ENCODE measurements at places on chromosomes 12 and 14.

- no peak for DNase-seq
These were observed 16.5 kb upstream of the SEL1L start for GRCh38 chr14:81550001-81550637.

DNA sequence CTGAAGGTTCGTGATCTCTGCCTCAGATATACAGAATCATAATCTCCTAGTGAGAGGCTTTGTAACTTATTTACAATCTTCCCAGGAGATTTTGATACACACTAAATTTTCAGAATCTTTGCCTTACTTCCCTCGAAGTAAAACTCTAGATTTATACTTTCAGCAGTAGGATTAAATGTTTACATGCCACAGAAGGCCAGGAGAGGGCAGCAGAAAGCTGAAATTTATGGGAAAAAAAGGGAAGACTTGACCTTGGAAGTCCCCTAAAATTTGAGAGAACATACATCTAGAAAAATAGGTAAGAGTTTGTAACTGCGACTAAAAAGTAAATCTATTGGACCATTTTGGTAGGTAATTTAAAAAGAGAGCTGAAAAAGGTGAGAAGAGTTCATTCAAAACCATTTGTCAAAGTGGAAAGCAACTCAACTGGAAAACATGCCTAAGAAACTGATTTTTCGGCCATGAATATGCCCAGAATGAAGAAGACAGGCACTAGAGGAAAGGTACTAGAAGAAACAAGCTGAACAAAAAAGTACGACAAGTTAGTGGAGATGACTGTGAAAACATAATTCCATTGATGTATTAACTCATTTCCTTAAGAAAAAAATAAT lies 242.0 kb upstream of the MDGA2 start:
- no peak for DNase-seq

- DNase-seq: peak; percentile 59
These were observed 18.2 kb upstream of the CACNA2D4 start for GRCh38 chr12:1936406-1937320.

DNA sequence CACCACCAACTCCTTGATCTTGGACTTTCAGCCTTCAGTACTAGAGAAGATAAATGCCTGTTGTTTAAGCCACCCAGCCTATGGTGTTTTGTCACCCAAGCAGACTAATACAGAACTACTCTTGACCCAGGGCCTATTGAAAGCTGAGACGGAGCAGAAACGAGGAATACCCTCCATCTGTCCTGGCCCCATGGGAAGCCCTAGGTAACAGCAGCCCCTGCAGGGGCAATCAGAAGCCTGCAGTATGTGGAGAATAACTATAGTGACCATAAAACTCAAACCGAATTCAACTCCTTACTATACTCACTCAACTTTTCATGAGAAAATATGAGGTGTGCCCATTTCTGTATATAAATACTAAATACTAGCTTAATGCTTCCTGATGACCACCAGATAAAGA lies 307.4 kb downstream of the NUAK1 start:
- no peak for DNase-seq

GRCh38 chr14:50882932-50883826 lies 11.3 kb downstream of the ABHD12B start:
- DNase-seq: no peak

GRCh38 chr12:67891596-67891995 lies 97.7 kb upstream of the IFNG-AS1 start:
- DNase-seq: no peak

DNA sequence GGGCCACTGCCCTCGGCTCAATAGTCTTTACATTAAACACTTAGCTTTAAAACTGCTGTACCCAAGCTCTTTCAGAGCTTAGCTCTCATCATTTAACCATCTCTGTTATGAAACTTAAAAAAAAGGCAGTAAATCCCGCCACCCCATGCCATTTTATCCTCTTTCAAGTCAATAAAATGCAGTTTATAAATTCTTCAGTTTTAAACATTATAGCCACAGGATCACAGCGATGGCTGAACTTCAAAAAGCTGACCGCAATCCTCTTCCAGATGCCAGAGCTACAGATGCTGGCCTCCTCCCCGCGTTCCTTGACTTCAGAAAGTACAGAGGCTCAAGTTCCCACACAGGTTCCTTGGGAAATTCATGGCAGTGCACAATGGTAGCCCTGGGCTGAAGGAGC lies 4.2 kb downstream of the OR10G3 start:
- DNase-seq: no peak

DNA sequence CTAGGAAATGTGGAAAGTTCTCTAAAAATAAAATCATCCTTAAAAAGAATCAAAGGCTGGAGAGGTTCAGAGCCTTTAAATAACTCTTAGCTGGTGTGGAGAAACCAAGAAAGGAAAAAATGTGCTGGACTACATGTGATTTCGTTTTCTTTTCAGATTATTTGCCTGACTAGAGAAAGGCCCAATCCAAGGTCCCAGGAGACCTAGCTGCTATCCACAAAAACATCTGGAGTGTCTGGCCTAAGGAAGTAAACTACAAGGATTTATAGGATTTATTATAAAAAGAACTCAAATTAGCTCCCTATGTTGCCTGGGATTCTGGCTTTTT lies 774 bp upstream of the TMEM30B start:
- DNase-seq: no peak

GRCh38 chr14:29749327-29749726 lies 178.3 kb downstream of the PRKD1 start:
- DNase-seq: no peak

DNA sequence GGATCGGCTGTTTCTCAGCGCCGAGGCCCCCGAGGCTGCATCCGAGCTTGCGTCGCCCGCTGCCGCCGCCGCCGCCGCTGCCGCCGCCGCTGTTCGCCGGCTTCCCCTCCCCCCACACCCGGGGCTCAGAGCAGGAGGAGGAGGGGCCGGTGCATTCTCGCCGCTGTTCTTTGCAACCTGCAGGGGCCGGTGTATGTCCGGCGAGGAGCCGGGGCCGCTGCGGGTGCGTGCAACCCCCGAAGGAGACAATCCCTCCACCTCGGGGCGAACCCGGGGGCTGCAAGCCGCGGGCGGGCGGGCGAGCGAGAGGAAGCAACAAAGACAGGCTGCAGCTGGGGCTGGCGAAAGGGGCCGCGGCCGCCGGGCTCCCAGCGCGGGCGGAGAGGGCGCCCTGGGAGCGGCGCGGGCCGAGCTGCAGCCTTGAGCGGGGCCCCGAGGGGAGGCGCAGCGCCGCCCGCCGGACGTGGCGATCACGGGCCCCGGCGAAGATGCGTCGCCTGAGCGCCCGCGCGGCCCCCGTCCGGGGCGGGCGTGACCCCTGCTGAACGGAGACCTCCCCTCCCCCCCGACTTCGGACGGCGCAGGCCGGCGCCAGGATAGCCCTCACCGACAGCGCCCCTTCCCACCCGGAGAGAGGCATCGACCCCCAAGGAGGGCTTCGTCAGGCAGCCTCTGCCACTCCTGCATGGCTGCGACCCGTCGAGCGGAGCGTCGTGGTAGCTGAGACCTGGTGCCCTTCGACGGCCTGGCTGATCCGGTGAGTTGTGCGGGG lies 702 bp downstream of the FAM222A start:
- peak; percentile 59 for DNase-seq

DNA sequence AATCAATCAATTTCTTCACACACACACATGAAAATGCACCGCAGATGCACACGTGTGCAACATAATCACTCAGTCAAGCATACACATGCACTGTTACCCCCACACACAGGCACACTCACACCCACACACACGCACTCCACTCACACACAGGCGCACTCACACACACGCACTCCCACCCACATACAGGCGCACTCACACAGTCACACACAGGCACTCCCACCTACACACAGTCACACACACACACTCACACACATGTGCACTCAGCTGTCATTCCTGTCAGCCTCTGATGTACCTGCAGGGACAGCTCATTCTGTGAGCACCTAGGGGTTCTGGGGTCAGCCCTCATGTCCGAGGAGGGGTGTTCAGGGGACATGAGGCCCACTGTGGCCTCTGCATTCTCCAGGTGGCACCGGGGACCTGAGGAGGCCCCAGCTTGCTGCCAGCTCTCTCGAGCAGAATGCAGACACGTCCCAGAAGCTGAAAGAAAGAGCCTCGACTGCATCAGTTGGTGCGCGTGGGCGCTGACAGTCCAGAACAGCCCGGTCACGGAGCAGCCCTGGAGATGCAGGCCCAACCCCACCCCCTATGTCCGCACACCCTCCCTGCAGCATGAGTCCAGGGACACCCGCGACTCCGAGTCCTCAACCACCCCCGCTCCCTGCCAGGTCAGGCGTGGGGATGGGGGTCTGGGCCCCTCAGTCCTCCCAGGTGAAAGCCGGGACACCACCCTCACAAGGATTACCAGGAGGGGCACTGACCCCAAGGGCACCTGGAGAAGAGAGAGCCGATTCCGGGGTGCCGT lies 69.3 kb downstream of the NOC4L start:
- DNase-seq: no peak

GRCh38 chr14:75341620-75342019 lies 63.0 kb downstream of the FOS start:
- no peak for DNase-seq

DNA sequence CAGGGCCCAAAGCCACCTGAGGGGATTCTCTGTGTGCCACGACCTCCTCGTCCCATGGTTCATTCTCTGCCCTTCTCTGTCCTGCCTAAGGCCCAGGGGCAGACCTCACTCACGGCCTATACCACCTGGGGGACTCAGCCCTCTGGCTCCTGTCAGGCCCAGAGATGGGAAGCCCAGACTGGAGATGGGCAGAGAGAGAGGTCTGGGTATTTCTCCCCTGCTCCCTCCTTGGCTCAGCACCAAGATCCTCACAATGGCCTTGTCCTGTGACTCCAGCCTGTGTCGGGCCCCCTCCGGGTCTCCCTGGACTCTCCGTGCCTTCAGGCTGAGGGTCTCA lies 46.9 kb upstream of the BCL11B start:
- DNase-seq: no peak

GRCh38 chr14:88012495-88012894 lies 7.6 kb downstream of the GPR65 start:
- no peak for DNase-seq

- no peak for DNase-seq
These were observed 18.2 kb downstream of the MSRB3 start for GRCh38 chr12:65296508-65297265.

- DNase-seq: peak; percentile 50
These were observed 14.5 kb downstream of the OAS2 start for GRCh38 chr12:112992541-112993398.

- no peak for DNase-seq
These were observed 50.7 kb downstream of the TESC start for GRCh38 chr12:117048585-117048904.

GRCh38 chr14:61704554-61704953 lies 9.2 kb downstream of the HIF1A start:
- DNase-seq: no peak

DNA sequence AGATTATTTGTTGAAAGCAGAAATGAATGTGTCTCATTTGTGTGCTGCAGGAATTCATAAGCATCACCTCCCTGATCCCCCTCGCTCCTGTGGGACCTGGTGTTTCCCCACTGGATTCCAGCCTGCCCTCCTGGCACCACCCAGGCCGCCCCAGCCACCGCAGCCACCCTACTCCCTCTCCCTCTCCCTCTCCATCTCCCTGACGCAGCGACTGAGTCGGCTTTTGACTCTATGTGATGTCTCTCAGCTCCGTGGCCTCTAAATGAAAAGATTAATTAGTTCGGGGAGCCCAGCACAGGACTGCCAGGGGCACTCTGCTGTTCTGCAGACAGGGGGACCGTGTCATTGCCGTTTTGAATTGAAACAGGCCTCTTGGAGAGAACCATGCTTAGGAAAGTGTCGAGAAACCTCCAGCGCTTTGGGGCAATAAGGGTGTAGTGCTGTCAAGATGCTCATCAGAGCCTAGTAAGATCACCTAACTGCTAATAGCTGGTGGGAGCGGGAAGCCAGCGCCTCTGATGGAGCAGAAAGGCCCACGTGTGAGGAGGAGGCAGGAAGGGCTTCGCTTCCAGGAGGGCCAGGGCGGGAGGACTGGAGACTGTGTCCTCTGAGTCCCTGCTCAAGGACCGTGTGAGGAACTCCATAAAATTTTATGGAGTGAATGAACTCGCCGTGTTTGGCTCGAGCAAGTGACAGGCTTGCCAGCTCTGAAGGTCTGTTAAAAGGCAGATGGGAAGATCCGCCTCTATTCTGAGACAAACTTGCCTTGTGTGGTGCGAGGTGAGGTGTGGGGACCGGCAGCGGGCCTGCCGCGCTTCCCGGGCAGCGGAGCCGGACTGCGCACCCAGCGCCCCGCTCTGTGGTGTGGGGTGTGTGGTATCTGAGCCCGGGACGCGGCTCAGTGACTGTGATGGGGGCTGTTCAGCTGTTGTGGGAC lies 157.4 kb upstream of the C14orf180 start:
- DNase-seq: no peak

DNA sequence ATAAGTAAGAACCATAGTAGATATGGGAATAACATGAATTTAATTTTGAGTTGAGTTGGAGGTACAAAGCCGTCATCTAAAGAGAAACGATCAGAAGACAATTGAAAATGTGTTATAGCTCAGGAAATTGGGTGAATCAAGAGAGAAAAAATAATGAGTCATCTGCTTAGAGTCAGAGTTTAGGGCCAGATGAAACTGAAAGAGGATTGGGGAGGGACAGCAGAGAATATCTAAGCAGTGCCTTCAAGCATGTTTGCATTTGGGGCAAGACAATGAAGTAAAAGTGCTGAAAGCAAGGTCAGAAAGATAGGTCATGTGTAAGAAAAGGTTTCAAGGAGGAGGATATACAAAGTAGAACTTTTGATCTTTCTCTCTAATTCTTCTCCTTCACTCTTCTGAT lies 49.4 kb downstream of the SLC15A5 start:
- DNase-seq: no peak

DNA sequence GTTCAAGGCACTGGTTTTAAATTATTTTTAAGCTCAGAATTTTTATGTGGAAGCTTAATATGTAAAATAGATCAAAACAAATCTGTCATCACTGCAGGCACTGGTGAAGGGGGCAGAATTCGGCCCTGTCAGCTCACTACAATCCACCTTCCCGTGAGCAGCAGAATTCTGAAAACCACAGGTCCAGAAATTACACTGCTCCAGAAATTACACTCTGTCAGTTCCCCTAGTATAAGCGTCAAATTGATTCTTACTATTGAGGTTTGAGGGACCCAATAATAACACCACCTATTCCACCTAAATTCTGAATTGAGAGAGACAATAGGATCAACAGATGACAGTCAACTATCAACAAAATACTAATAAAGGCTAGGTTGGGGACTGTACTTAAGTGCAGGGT lies 245.5 kb downstream of the PHLDA1 start:
- no peak for DNase-seq

DNA sequence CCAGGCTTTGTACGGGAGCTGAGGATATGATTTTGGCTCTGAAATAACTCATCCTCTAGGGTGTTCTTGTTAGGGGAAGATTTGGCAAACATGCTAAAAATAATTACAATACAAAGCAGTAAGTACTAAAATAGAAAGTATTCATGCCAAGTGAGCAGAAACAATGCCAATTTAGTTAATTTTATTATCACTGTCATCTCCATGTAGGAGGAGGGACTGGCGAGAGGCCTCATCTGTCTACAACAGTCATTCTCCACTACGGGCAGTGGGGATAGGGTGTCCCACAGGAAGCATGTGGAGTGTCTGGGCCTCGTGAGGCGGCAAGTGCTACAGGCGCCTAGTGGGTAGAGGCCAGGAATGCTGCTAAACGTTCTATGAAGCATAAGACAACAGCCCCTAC lies 3.3 kb downstream of the ISM2 start:
- no peak for DNase-seq
